IPS DF 6.9 (cell line): ENCODE measurements at places on chromosomes 4 and X.
A peak's percentile ranks its signal among the peaks of the same experiment; 100 is the strongest.

- no peak for DNase-seq
Measured at GRCh38 chr4:13329963-13330362, 154.2 kb downstream of the RAB28 start.

DNA sequence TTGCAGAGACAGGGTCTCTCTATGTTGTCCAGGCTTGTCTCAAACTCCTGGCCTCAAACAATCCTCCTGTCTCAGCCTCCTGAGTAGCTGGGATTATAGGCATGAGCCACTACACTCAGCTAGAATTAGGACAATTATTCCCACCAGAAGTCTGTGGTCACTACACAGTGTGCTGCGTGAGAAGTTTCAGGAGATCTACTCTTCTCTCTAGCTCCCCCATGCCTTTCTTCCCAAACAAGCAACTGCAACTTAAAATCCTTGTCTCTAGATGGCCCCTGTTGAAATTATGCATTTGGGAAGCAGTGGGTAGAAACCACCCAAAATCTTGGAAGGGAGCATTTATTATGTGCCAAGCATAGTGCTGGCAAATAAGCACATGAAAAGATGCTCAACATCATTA is 21.1 kb upstream of the MAP7D3 start:
- DNase-seq, result no peak

DNA sequence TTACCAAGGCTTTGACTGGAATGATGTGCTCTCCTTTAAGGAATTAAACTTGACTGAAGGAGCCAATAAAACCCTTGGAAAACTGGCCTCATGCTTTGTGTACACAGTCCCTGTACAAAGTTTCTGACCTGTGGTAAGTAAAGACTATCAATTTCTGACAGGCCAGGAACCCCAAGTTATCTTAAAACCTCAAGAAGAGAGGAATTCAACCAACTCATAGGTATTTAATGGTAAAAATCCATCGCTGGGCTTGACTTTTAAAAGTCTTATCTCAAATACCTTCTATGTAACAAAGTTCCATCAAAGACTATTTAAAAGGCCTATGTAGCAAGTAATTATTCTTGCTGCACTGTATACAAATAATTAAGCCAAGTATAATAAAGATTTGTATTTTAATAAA is 103.7 kb upstream of the TENT5D start:
- no peak for DNase-seq

DNA sequence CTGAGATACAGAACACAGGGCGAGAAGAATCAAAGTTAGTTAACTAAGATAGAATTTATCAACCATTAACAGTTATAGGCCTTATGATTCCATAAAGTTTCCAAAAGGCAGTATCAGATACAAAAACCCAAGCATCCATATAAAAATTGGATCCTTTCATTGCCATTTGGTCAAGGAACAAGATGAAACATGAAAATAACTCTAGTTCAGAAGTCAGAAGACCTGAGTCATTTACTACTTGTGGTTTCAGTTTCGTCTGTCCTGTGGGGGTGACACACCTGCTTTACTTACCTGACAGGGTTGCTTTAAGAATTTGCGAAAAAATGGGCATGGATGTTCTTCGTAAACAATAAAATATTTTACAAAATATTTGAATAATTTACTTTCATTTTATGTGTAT is 130.8 kb downstream of the ANAPC10 start:
- DNase-seq, result no peak

DNA sequence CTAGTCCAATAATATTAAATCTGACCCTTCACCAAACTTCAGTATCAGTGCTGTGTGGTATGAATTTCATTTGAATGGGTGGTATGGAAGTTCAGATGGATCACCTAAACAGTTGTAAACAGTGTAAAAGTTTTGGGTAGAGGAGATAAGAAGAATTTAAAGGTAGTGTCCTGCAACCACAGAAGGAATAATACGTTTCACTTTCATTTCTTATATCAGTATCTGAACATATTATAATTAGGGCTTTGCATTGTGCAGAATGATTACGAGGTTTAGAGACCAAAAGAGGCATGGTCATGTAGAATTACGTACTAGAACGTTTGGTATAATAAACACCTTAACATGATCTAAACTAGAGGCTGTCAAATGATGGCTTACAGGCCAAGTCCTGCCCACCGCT is 116.1 kb downstream of the PDLIM5 start:
- DNase-seq, result no peak

DNA sequence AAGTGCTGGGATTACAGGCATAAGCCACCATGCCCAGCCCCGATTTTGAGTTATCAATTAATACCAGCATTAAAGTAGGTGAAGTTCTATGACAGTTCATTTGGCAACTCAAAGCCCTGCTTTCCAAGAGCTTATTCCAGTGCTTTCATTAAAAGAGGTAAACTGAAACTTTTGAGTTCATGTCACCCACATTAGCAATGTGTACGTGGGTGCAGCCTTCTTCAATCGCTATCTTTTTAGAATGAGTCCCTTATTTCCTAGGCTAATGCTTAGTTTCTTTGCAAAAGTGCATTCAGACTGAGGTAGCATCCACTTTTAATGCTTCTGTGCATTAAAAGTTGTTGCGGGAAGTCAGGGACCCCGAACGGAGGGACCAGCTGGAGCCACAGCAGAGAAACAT is 26.1 kb upstream of the MTNR1A start:
- DNase-seq, result no peak

DNA sequence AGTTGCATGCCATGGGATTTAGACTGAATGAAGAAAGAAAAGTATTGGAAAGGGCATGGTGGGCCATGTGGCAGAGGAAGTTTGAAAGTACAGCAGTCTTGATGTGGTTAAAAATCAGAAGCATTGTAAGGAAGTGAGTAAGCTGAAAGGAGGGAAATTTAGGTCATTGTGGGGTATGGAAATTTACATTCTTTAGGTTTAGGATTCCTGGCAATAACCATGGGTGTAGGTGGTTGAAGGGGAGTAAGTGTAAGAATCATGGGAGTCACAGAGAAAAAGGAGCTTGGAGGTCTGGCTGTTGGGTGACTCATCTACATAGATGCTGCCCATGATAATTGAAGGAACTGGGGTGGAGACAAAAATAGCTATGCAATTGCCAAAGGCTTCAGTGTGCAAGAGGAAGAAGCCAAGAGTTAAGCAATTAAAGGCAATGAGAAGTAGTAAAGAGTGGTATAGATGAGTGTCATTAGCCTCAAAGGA is 243.8 kb upstream of the LDB2 start:
- no peak for DNase-seq

- DNase-seq, result no peak
Measured at GRCh38 chrX:53263597-53264094, 17.7 kb downstream of the IQSEC2 start.

DNA sequence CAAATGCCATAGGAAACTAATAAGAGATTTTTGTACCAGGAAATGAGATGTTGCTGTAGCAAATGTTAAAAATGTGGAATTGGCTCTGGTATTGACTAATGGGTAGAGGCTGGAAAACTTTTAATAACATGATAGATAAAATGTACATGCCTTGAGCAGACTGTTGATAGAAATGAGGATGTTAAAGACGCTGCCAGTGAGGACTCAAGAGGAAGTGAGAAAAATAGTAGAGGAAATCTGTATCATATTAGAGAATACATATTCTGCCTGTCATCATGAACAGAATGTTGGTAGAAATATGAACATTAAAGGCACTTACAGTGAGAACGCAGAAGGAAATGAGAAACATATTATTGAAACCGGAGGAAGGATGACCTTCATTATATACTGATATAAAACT is 577.2 kb upstream of the HTR2C start:
- no peak for DNase-seq

- DNase-seq, result peak; percentile 55
Measured at GRCh38 chr4:118849867-118850487, 14.1 kb upstream of the SEC24D start.

- DNase-seq, result no peak
Measured at GRCh38 chrX:50609796-50610195, 139.2 kb upstream of the DGKK start.

GRCh38 chr4:42608551-42608950 is 48.4 kb downstream of the ATP8A1 start:
- no peak for DNase-seq

GRCh38 chr4:165541851-165542459 is 163.1 kb downstream of the CPE start:
- DNase-seq, result no peak
